ENCODE measurements at places on chromosomes 2 and 18. TPM values are rescaled to one million over a fixed set of nuclear protein-coding genes. Genes with fewer than 3 reads are reported as not detected.

Gene REG1B
- total RNA-seq: not detected

Gene NCKAP5
- 0.16 TPM for total RNA-seq

Gene CPLX4
- not detected for total RNA-seq

Gene SPR
- total RNA-seq: 26.1 TPM

Gene PAX8
- total RNA-seq: 1.1 TPM

Gene DLX1
- total RNA-seq: 0.40 TPM

Gene CCDC74A
- total RNA-seq: 10.5 TPM

Gene SRD5A2
- not detected for total RNA-seq

Gene SULT1C4
- 4.5 TPM for total RNA-seq

Gene SMYD1
- total RNA-seq: 11.2 TPM

Gene HOXD12
- not detected for total RNA-seq

Gene AGXT
- total RNA-seq: not detected

Gene CCDC85A
- total RNA-seq: 2.6 TPM

Gene PRADC1
- total RNA-seq: 21.7 TPM

Gene TRIM43
- not detected for total RNA-seq

Gene C2orf80
- total RNA-seq: not detected

Gene GPAT2
- total RNA-seq: 8.4 TPM

Gene OXER1
- 0.93 TPM for total RNA-seq

Gene TUBB8B
- total RNA-seq: not detected

Gene UGT1A3
- not detected for total RNA-seq

Gene CD28
- 0.78 TPM for total RNA-seq

Gene TNFAIP6
- total RNA-seq: 7.6 TPM

Gene NOSTRIN
- total RNA-seq: 15.3 TPM

Gene CD8B2
- not detected for total RNA-seq

Gene GPR148
- not detected for total RNA-seq

Gene FZD7
- 15.9 TPM for total RNA-seq

Gene SERPINB10
- not detected for total RNA-seq

Gene IL1F10
- total RNA-seq: not detected

Gene APCDD1
- total RNA-seq: 37.6 TPM

Gene COL4A4
- total RNA-seq: 5.1 TPM

Gene DYNAP
- not detected for total RNA-seq

Gene GCG
- total RNA-seq: not detected
